Upper lobe of right lung (tissue), 1 donor: ENCODE measurements at places on chromosomes 4 and X.
A peak's percentile ranks its signal among the peaks of the same experiment; 100 is the strongest.

DNA sequence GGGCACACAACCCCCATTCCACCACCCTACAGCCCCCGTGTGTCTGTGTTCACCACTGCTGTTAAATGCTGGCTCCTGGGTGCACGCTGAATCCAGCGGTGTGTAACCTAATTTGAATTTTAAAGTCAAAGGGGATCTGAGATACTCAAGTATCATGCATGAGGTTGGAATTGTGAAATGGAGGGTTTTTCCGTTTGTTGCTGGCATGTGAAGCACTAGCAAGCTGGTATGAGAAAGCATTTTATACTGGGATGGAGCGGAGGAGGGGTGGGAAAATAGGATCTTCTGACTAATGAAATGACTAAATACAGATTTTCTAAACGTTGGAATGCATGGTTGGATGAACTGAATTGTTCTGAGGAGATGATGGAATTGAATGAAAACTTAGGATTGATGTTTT lies 36.9 kb upstream of the FAT1 start:
- DNase-seq, result no peak

- DNase-seq, result no peak
These were observed 99.0 kb downstream of the ASB9 start for GRCh38 chrX:15170927-15171326.

GRCh38 chr4:155134136-155134535 lies 74.3 kb upstream of the NPY2R start:
- no peak for DNase-seq

- no peak for DNase-seq
These were observed 129.1 kb upstream of the LDB2 start for GRCh38 chr4:17027495-17027894.

- no peak for DNase-seq
These were observed 10.6 kb downstream of the SULT1E1 start for GRCh38 chr4:69849297-69849696.

GRCh38 chrX:39115166-39115565 lies 313.9 kb downstream of the MID1IP1 start:
- no peak for DNase-seq

GRCh38 chrX:16654093-16654492 lies 4.1 kb downstream of the S100G start:
- DNase-seq, result no peak

DNA sequence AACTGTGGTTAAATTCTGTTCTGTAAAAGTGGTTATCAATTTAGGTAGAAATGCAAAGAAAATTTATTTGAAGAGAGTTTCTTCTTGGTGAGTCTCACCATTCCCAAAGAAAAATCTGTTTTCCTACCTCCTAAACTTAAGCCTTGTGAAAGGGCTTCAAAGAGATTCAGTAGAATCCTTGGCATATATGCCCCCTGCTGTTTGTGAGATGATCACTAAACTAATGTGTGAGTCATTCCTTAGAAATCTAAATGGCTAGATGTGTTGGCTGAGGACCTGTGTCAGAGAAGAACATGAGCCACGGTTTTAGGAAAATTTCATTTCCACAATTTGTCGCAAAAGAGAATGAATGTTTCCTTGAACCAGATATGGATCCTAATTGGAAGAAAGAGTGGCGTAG lies 260.9 kb downstream of the SLC7A11 start:
- no peak for DNase-seq

GRCh38 chr4:89308161-89308500 lies 531 bp upstream of the GPRIN3 start:
- no peak for DNase-seq

DNA sequence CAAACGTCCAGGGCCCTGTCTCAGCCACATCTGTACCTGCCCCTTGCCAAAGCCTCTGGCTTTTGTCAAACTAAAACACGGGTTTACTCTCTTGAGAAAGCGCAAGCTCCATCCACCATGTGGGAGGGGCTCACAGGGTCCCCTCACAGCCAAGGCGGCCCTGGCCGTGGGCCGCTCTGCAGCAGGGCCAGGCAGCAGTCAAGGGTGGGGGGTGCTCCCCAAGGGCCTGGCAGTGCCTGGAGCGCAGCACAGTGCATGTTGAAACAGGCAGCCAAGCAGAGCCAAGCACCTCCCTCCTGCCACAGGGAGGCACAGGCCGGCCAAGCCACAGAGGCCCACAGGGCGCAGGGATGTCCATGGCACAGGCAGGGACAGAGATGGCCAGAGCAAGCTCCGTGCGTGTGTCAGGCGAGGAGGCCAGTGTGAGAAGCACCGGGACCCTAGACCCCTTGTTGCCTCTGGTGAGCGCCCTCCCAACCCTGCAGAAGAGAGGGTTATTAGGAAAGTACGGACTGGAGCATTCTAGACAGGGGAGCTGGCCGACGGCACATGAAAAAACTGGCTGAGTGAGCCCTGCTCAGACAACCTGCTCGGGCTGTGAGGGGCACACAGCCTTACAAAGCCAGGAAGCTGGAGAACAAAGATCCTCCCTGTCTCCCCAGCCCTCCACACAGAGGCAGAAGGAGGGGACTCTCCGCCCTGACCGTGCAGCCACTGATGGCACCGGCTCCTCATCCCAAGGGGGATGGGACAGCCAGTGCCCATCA lies 39.0 kb downstream of the FAM53A start:
- DNase-seq, result peak; percentile 68

GRCh38 chr4:142705820-142706219 lies 140.3 kb downstream of the INPP4B start:
- no peak for DNase-seq

DNA sequence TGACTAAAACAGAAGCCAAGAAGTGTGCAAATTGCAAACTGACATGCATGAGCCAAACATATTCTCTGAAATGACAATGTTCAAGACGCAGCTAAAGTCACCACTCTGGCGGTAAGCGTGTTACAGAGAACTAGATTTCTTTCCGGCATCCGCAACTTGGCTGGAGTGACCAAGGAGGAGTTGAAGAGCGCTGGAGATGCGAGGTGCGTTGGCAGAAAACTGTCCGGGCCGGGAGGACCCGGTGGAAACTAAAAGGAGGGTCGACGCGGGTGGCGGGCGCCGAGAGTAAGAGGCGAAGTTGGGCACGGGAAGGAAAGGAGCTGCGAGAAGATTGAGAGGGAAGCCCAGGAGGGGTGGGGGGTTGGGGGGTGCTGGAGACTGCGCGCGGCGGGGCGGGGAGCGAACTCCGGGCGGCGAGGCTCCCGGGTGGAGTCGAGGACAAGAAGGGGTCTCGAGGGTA lies 807 bp downstream of the SEL1L3 start:
- no peak for DNase-seq

GRCh38 chrX:13167481-13168231 lies 123.2 kb upstream of the FAM9C start:
- no peak for DNase-seq

DNA sequence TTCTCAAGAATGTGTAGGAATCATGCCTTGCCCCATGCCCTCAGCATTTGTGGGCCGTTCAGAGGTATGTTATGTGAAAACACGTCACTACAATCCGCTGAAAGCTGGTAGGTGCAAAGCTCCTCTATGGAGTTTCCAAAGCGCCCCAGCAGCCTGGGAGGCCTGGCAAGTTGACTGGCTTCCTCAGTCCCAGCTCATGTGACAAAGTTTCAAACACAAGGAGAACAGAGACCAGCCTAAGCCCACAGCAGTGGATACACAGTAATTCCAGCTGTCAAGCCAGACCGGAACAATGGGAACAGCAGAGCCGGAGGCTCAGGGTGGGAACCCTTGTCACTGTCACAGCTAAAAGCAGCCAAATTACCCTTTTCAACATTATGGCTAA lies 33.5 kb downstream of the NAT8L start:
- no peak for DNase-seq

DNA sequence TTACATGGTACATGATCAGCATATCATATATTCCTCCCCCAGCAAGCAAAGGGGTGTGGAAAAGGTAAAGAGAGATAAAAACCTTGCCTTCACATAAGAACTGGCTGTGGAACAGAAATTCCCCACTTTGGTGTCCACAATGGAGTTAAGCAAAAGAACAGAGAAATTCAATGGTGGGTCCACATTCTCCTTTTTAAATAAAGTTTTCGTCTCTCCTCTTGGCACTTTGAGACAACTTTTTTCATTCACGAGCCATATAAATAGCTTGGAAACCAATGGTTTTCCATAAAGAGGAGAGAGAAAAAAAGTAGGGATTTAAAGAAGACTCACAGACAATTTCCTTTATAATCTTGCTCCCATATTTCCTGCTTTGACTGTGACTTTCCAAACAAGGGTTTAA lies 148.1 kb downstream of the TSPAN5 start:
- no peak for DNase-seq

- DNase-seq, result no peak
These were observed 18.8 kb downstream of the BMP3 start for GRCh38 chr4:81049330-81049729.

- DNase-seq, result no peak
These were observed 118.0 kb upstream of the PPARGC1A start for GRCh38 chr4:24007860-24008261.

- no peak for DNase-seq
These were observed 38.5 kb upstream of the TAPT1 start for GRCh38 chr4:16264798-16265197.

- DNase-seq, result no peak
These were observed 25.7 kb upstream of the TRPC3 start for GRCh38 chr4:121977251-121978171.

DNA sequence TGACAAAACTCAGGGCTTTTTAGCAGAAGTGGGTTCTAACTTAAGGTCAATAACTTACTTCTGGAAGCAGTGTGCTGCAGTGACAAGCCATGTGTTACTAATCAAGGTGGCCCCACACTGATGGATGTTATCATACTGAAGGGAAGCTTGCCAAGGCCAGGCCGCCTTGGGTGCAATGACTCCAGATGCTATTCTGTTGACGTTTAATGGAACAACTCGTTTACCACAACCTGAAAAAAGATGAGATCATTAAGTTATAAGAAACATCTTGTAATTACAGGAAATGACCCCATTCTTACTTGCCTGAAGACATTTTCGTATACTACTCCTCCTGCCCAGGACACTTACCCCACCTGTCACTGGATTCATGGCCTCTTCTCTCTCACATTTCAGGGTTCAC lies 38.9 kb upstream of the TMPRSS11D start:
- no peak for DNase-seq

DNA sequence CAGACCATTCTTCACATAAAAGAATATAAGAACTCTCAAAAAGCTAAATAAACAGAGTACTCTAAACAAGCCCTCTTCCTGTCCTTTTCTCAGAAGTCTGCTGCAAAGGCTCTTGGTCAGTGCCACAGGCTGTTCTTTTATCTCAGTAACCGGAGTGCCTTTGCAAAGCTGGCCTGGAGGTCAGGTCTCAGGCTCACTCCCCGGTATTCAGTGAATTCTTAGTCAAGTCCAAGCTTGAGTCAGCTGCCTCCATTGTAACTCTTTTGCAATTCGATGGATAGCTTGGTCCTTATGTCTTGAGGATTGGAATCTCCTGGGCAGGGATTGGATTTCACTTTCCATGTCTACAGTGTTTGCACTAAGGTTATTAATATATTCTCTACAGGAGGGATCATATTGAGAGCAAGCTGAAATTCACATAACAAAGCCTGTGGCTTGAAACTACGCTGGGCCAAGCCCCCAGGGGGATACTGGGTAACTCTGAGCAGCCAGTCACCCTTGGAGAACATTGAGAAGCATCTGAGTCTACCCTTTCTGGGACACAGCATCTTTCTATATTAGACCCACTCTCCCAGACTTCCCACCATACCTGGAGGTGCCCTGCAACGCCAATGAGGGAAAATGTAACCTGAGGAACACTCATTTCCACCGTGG lies 10.0 kb upstream of the HS6ST2 start:
- no peak for DNase-seq

GRCh38 chr4:68445111-68445510 lies 2.2 kb upstream of the TMPRSS11E start:
- DNase-seq, result no peak

- DNase-seq, result no peak
These were observed 95.7 kb downstream of the RTL9 start for GRCh38 chrX:110454336-110454735.

DNA sequence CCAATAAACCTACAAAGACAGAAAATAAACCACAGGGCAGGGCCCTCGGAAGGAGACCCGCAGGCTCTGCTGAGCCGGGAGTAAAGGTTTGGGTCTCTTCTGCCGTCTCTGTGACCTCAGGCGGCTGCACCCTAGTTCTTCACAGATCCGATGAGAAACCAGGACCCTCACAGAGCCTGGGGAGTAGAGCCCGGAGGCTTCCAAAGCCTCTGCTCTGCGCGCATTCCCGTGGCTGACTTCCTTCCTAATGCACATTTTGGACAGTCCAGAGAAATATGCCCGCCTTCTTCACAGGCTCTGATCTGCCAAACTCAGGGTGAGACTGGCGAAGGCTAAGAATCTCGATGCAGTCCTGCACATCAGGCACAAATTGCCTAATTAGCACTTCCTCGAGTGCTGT lies 245.5 kb downstream of the EVC2 start:
- peak; percentile 41 for DNase-seq

DNA sequence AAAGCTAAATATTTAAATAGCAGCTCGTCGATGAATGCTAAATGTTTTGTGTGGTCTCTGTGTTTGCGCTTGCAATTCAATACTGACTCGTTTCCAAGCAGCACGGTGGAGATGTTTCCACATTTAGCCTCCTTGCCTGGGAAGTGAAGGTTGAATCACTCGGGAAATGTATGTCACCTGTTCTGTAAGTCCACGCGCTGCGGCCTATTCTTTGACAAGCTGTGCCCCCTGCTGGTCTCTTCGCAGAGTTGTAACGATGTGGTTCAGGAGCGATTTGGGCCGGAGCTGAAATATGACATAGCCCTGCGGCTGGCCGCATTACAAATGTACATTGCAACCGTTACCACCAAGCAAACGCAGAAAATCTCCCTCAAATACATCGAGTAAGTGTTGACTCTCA lies 89.6 kb upstream of the PRPS2 start:
- DNase-seq, result peak; percentile 65

DNA sequence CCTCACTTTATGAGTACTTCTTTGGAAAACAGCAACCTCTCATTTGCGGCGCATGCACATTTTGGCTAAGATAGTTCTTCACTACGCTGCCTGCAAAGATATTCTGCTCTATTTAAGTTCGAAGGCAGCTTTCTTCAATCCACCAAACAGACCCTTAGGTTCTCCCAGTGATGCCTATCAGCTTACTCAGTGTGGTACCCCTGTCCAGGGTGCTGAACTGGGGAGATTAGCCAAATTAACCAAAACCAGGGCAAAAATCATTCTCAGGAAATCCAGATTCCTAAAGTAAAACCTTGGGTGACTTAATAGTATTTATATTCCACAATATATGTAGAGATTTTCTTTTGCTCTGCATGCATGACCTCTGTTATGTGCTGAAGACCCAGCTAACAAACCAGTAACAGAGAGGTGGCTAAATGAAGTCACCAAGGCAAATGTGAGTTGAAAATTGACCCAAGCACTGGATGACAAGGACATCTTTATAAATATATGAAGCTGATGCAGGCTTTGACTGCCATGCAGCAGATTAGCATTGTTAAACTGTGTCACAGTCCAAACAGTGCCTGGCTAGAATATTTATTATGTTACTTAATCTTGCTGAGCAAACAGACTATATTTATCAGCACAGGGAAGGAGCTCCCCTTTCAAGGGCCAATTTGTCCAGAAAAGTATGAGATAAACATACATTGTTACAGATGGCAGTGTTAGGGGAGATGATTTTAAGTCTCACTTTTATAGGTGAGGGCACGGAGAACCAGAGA lies 418.2 kb downstream of the STIM2 start:
- DNase-seq, result no peak

GRCh38 chr4:133581996-133582619 lies 433.0 kb downstream of the PCDH10 start:
- no peak for DNase-seq
